CMK (cell line): ENCODE measurements at places on chromosomes 7 and 10.

DNA sequence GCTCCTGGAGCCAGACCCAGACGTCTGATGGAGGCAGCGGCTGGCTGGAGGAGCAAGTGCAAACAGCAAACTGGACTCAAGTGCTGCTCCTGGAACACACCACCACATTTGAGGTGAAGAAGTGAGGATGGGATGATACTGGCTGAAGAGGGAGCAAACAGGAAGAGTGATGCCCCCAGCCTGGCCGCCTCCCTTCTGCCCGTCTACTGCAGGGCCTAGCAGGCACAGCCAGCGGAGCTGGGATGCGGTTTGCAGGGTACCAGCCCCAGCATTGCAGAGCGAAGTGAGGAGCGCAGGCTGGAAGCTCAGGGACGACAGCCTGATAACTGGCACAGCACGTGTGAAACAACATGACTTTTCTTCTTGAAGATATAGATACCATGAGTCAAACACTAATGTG is 111.8 kb upstream of the ZNF32 start:
- DNase-seq: no peak

DNA sequence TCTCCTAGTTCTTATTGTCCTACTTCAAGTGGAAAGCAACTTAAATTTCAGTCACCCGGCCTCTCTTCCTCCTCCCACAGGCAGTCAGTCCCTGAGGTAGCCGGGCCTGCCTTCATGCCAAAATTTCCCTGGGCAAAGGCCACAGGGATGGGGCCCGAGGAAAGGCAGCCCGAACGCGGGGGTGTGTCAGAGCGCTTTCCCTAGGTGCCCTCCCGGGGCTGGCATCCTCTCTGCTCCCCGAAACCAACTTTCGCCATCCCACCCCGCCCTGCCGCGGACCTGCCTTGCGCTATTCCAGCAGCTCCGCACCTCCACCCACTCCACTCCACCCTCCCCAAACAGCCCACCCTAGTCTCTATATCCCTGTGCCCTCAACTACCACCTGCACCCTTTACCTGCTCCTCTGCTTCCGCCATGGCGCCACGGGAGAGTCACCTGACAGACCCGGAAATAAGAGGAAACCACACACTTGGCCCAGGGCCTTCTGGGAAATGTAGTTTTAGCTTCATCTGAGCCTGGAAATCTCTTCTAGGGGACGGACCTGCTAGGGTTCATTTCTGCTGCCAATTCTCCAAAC is at the start of gene VPS41:
Gene VPS41, minus strand, starts transcription at position 433 of the 577 bp plus-strand sequence. Its CDS starts 17 bp downstream, at position 416.
- DNase-seq: no peak

DNA sequence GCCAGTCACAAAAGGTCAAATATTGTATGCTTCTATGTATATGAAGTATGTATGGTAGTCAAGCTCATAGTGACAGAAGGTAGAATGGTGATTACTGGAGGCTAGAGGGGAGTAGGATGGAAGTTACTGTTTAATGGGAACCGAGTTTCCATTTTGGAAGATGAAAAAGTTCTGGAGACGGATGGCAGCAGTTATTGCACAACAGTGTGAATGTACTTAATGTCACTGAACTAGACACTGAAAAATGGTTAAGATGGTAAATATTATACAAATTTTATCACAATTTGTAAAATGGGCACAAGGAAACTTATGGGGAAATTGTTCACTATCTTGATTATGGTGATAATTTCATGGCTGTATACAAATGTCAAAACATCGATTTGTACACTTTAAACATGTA is 284.6 kb downstream of the GFRA1 start:
- no peak for DNase-seq

DNA sequence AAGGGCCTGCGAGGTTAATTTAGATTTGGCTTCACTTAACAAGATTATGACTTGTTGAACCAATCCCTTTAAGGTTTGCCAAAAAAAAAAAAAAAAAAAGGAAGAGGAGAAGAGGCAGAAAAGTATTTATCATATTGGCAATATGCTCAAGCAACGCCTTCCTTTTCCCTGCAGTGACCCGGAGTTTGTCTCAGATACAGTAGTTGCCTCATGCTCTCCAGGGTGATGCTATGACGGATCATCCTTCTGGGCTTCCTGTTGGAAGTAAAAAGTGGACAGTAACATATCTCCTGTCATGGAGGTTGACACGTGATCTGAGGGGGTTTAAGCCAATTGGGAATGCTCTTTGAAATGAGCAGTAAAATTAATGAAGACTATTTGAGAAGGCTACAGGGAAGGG is 117.3 kb downstream of the BMPER start:
- DNase-seq: no peak

GRCh38 chr7:55570218-55570873 is 2.0 kb downstream of the VOPP1 start:
- DNase-seq: no peak

DNA sequence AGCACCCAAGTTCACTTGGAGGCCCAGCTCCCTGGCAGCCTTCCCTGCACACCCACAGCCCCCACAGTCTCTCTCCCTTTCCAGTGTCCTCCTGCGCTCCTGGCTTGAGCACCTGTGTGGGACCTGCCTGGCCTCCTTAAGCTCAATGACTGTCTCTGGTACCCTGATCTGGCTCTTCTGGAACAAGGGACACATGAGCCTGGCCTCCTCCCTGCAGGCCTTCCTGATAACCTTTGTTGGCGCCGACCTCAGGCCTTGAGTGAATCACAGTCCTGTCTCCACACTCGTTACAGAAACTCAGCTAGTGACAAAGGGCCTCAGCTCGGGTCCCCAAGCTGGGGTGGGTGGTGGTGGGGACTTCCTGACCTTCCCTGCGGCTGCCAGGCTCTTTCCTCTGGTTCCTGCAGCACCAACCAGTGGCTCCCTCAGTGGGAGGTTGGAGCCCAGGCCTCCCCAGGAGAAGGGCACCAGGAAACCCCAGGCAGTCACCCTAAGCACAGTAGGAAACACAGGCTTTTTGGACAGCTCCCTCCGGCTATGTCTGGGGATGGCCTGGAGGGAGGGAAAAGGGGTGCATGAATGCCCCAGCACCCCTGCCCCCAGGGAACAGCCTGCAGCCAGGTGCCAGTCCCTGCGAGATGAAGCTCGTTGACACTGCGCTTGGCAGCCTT is 147.3 kb downstream of the SH3PXD2A start:
- no peak for DNase-seq

DNA sequence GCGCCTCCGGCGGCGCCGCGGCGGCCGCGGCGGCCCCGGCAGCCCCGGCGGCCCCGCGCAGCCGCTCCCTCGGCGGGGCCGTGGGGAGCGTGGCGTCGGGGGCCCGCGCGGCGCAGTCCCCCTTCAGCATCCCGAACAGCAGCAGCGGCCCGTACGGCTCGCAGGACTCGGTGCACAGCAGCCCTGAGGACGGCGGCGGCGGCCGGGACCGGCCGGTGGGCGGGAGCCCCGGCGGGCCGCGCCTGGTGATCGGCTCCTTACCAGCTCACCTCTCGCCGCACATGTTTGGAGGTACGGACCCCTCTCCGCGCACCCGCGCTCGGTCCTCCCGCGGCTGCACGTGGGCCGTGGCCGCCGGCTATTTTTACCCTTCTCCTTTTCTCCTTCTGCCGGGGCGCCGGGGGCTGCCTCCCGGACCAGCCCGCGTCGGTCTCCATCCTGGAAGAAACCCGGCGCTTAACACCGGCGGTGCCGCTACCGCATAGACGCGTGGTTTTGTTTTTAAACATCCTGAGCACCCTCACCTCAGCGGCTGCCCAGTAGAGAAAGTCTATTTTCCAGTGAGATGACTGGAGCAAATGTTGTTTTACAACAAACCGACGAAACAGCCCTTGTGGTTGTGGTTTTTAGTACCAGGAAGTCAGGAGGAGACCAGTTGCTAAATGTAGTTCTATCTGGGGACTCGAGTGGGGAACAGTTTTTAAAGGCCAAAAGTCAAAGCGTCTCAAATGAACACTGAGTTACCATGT is 1.3 kb downstream of the ZNRF2 start:
- peak; percentile 25 for DNase-seq

- DNase-seq: no peak
Observed at GRCh38 chr7:25084821-25085220, 40.2 kb downstream of the CYCS start.

GRCh38 chr10:97724341-97724941 is 10.9 kb downstream of the MARVELD1 start:
- DNase-seq: no peak

GRCh38 chr7:36583318-36583717 is 141.0 kb downstream of the AOAH start:
- DNase-seq: no peak

GRCh38 chr10:31656851-31657433 is 271.7 kb downstream of the ARHGAP12 start:
- no peak for DNase-seq

DNA sequence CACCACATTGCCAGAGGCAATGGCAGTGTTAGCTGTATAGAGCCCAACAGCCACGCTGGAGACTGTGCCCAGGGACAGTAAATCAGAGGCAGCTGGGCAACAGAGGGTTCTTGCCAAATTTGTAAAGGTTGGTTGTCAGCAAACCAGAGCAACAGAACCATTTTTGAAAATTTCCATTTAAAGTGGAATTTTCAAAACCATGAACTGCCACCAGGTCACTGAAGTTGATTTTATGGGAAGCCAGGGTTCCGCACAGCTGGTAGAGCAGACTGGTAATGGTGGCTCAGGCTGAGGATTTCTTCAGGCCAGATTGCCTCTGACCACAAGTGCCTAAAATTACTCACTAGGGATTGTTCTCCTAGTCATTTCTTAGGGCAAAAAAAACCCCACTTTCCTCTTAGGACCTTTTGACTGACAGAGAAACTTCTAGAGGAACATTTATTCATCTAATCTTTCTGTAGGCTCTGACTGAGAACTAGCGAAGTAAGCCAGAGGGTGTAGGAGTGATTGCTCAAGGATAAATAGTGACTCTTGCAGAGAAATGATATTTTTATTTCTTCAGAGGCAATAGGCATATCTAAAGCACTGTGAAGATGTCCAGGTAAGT is 342.4 kb downstream of the BBS9 start:
- no peak for DNase-seq

- no peak for DNase-seq
Observed at GRCh38 chr10:69742928-69743602, 58.6 kb upstream of the COL13A1 start.

DNA sequence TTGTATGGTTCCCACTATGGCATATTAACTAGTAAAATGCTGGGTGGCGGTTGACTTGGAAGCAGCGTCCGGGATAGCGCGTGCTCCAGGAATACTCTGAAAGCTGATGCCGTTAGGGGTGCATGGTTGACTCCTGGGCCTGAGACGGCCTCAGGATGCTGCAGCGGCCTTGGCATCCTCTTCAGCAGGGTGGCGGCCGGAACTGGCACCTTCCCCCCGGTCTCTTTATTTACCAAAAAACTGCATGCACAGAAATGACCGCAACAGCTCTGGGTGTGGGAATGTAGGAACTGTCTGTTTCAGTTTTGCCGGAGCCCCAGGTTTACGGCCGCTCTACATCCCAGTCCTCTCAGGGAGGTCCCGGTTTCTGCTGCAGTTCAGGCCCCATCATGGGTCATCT is 28.8 kb downstream of the PFKP start:
- no peak for DNase-seq

DNA sequence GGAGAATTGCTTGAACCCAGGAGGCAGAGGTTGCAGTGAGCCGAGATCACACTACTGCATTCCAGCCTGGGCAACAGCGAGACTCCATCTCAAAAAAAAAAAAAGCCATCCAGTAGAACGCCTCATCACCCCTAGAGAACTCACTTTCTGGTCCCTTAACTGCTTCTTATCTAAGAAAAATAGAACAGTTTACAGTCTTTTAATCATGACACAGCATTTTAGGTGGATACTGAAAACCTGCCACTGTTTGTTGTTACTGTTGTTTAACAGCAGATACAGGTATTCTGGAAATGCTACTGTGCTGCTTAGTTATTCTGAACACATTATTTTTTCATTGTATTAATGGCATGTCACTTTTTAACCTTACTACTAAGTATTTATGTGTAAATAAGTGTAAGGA is 624.3 kb upstream of the GHITM start:
- DNase-seq: no peak

GRCh38 chr10:34768261-34768971 is 46.7 kb downstream of the PARD3 start:
- DNase-seq: no peak

DNA sequence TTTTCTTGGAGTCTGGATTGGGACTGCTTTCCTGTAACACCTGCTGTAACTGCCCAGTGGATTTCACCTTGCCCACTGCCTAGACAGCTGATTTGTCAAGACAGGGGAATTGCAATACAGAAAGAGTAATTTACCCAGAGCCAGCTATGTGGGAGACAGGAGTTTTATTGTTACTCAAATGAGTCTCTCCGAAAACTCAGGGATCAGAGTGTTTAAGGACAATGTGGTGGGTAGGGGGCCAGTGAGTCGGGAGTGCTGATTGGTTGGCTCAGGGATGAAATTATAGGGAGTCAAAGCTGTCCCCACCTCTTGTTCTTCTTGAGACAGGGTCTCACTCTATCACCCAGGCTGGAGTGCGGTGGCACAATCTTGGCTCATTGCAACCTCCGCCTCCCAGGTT is 25.2 kb upstream of the BNIP3 start:
- no peak for DNase-seq

- no peak for DNase-seq
Observed at GRCh38 chr7:85186521-85187241, at the start of gene SEMA3D. TSS of gene SEMA3D (minus strand) at chr7:85187056. CDS start at chr7:85121891, 65,165 bp downstream.

DNA sequence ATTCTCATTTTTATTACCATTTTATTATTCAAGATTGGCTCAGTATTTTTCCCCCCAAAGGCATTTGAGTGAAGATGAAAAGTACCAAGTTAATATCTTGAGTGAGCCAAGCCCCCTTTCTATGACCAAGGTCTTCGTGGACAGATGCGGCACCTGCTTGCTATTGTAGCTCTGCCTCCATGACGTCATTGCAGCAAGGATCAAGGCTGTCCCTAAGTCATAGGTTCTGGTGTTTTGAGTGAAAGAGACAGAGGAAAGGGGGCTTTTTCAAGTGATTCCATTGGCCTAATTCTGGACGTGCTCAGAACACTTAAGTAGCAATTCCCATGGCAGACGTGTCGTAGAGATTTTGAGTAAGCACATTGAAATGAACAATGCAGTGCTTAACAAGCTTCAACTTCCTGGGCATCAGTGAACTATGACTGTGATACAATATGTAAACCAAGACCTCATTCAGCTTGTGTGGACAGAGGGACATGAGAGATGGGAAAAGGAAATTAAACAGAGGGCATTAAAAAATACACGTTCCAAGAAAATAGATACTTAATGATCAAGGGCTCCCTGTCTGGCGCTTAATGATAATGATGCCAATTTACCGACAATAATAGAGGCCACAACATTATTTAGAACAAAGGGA is 248.7 kb upstream of the NPVF start:
- no peak for DNase-seq

GRCh38 chr7:111356941-111357340 is 205.4 kb downstream of the IMMP2L start:
- DNase-seq: no peak

GRCh38 chr7:12030116-12030515 is 181.0 kb upstream of the TMEM106B start:
- no peak for DNase-seq
